ENCODE measurements at places on chromosomes 1 and 21.
A peak's percentile ranks its signal among the peaks of the same experiment; 100 is the strongest.

- DNase-seq = peak; percentile 50
Measured at GRCh38 chr1:30764396-30764795, 6.8 kb upstream of the LAPTM5 start.

GRCh38 chr1:50697440-50698421 lies 262.3 kb downstream of the FAF1 start:
- DNase-seq = no peak

DNA sequence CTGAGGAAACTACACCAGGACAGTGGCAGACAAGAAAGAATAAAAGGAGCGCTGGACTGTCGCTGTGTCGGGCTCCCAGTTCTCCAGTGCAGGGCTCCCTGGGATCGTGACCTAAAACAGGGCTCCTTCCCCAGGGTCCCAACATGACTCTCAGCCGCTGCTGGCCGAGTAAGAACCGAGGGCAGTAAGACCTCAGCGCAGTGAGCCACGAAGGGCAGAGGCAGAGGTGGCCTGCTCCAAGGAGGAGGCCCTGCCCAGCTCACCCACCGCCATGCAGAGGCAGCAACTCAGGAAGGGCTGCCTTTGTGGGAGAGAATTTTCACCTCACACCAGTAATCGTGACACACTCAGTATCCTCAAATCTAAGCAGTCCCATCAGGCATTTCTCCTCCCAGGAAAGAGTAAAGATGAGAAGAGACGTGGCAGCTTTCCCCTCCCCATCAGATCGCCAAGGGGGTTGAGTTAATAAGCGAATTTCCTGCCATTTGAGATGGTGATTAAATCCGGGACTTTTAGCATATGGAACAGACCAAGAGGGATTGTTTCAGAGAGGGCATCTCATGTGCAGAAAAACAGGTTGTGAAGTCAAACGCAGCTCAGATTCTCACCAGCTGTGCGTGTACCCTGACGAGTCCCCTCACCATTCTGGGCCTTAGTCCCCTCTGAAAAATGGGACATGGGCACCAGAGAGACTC lies 19.8 kb upstream of the ARTN start:
- no peak for DNase-seq

DNA sequence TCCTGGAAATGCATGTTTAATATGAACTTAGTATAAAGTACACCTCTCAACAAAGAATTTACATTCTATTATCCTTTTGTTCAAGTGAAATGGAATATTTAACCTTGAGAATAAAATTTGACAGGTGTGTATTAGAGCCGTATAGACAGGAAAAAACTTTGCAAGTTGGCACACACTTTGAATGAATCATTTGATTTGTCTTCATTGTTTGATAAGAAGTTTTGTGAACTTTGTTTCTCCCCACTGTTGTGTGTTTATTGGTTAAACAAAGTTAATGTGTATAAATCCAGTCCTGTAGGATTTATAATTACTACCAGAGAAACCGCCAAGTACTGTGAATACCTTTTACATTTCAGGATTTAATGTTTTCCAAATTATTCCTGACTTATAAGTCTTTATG lies 2.0 kb downstream of the SYDE2 start:
- no peak for DNase-seq

GRCh38 chr21:36858320-36858957 lies 108.0 kb downstream of the HLCS start:
- peak; percentile 90 for DNase-seq

GRCh38 chr1:180154003-180154324 lies 705 bp upstream of the QSOX1 start:
- no peak for DNase-seq

- no peak for DNase-seq
Measured at GRCh38 chr1:148386617-148387016, 96.5 kb downstream of the PPIAL4G start.

- DNase-seq = no peak
Measured at GRCh38 chr1:60581455-60582220, 500.7 kb upstream of the NFIA start.

- no peak for DNase-seq
Measured at GRCh38 chr1:19723874-19724273, 59.2 kb downstream of the HTR6 start.

DNA sequence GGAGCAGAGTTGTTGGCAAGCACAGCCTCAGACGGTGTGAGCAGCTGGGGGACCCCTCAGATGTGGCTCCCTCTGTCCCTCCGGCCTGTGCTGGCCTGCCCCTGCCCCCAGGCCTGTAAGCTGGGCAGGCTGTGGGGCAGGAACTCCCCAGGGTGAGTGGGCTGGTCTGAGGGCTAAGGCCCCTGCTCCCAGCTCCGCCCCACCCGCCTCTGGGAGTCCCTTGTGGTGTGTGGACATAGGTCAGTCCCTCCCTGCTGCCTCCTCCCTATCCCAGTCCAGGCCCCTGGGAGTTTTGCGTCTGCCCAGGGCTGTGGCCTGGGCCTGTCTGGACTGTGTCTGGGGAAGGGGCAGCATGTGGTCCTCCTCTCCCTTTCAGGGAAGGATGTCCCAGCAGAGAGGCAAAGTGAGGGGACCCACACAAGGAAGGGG lies 3.6 kb upstream of the VWA1 start:
- DNase-seq = no peak

GRCh38 chr1:156964441-156964840 lies 44.0 kb downstream of the LRRC71 start:
- peak; percentile 35 for DNase-seq

DNA sequence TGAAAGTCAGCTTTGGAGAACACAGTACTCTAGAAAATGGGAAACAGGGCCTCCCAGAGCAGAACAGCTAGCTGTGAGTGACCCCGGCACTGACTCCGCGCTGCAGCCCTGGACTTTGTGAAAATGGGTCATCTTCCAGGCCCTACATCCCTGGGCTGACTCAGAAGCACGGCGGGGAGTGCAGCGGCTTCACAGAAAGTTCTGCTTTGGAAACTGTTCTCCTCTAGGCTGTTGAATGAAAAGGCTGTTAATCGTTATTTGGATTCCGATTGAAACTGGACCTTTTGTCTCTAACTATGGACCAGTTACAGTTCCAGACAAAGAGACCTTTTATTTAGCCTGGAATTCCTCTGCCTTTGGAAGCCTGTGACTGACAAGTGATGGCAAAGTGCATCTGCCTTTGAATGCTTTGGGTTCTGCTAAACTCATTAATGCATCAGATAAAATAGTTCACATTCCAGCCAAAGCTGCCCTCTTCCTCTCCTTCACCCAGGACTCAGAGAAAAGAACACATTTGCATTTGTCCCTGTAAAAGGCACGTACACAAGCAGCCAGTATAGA lies 144.9 kb upstream of the HOOK1 start:
- DNase-seq = peak; percentile 79

- DNase-seq = no peak
Measured at GRCh38 chr1:234533975-234534876, 55.2 kb upstream of the TARBP1 start.

DNA sequence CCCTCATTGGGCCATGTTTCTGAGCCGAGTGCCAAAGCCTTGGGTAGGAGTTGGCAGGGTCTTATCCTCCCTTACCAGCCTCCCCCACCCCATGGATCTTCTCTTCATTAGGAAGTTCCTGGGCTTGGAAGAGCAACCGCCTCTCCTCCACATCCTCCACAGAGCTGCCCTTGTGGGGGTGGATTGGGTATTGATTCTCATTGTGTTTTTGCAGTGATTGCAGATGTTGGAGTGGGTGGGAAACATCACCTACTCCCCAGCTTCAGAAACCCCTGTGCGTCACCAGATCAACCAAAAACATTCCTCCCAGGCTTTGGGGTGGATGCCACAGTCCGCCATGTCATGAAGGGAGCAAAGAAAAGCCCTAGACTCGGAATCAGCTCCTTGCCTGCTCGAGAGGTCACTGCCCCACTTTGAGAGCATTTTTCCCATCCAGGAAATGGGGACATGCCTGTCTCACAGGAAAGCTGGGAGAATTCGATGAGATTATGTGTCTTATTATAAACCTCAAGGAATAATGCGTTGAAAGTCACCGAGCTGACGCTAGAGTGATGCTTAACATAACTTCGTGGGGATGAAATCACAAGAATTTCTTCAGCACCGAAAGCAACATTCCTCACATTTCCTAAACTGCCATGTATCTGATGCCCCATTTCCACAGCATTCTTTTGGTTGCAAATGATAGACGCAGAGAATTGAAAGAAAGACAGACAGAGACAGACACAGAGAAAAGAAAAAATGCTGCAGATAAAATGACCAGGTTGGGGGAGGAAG lies 44.7 kb upstream of the ZBTB40 start:
- no peak for DNase-seq

DNA sequence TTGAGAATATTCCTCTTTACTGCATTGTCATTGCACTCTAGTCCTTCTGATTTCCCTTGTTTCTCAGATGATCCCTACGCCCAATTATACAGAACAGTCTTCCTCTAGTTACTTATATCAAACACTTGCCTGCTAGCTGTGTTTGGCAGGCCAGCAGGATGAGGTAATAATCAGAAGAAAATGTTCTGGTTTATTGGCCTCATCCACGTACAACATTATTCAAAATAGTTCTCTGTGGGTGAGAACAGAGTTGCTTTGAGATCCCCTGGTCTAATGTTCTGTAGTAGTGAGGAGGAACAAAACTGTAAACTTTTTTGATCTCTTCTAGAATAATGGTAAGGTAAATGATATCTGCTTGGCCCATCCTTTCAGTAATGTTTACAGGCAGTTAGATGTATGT lies 22.3 kb upstream of the C1orf105 start:
- no peak for DNase-seq

GRCh38 chr1:110713221-110713620 lies 38.5 kb upstream of the KCNA3 start:
- DNase-seq = no peak

GRCh38 chr1:93588955-93589354 lies 92.7 kb downstream of the BCAR3 start:
- no peak for DNase-seq

GRCh38 chr1:52268372-52268771 lies 97.6 kb downstream of the CC2D1B start:
- peak; percentile 18 for DNase-seq

- no peak for DNase-seq
Measured at GRCh38 chr1:178899402-178899801, 28.5 kb upstream of the ANGPTL1 start.

- DNase-seq = no peak
Measured at GRCh38 chr1:96515430-96515829, 206.2 kb upstream of the PTBP2 start.

- DNase-seq = peak; percentile 43
Measured at GRCh38 chr1:167043752-167044488, 46.3 kb downstream of the GPA33 start.

DNA sequence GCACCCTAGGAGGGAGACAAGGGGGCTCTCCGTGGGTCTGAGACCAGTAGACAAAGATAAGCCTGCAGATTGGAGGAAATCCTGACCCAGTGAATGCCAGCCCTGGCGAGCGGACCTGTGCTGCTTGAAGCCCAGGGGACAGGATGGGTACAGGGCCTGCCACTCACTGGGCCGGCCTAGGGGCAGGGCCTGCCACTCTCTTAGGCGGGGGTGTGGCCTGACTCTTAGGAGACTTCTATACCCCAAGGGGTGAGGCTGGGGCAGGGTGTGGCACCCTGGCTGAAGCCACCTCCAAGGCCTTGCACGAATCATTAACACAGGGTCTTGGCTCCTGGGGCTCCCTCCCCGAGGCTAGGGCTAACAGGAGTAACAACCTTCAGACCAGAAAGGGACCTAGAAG lies 30.7 kb downstream of the TRIM62 start:
- DNase-seq = no peak

GRCh38 chr1:59766227-59766855 lies 48.4 kb upstream of the HOOK1 start:
- no peak for DNase-seq

DNA sequence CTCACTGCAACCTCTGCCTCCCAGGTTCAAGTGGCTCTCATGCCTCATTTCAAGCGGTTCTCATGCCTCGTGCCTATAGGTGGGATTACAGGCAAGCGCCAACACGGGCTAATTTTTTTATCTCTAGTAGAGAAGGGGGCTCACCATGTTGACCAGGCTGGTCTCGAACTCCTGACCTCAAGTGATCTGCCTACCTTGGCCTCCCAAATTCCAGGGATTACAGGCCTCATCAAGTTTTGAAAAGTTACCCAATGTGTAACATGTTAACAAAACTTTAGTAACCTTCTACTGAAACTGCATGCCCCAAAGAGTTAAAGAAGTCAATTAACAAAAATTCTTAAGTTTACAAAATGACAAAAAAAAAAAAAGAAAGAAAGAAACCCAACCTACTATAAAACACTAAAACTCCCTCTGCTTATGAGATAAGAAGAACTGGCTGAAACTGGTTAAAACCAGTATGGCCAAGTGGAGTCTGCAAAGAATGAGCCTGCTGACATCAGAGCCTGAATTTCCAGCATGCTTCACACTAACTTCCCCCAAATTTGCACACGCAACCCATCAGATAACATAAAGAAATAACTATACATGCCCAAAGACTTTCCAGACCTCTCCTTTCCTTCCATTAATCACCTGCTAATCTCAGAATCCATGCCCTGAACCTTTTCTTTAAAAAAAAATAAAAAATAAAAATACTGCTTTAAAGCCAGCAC lies 25.5 kb upstream of the PSMG1 start:
- no peak for DNase-seq

DNA sequence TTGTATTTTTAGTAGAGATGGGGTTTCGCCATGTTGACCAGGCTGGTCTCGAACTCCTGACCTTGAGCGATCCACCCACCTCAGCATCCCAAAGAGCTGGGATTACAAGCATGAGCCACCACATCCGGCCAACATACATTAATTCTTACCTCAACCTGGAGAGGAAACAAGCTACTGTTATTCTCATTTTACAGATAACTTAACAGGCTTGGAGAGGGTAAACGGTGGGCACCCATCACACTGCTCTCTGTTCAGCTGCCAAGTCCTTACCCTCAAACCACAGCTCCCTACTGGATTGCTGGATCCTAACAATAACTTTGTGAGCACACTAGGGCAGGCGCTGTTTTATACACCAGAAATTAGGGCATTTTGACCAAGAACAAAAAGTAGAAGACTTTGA lies 93.6 kb upstream of the BARHL2 start:
- DNase-seq = no peak

DNA sequence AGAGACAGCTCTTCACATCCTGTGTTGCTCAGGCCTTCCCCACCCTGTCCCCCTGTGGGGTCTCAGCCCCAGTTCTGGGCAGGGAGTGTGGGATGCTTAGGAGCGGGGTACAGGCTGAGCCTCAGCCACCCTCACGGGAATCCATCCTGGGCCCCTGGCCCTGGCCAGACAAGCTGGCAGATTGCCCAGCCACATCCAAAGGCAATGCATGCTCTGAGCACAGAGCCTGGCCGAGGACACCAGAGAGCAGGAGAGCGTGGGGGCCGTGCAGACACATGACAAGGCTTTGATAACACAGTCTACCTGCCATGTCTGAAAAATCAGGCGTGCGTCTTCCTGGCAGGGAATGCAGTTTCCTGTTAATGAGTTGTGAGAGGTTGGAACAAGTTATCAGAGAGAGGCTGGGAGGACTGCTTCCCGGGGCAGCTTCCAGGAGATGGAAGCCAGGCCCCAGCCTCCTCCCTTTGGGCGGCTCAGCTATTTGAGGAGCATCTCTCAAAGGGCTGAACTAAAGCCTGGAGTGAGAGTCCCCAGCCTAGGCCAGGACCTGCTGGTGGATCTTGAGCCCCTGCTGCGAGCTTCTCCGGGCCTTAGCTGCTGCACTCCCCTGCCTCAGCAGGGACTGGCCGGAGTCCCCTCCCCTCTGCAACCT lies 72.2 kb upstream of the SELENON start:
- DNase-seq = no peak

- no peak for DNase-seq
Measured at GRCh38 chr21:28738882-28739281, 253.8 kb downstream of the LTN1 start.

- no peak for DNase-seq
Measured at GRCh38 chr1:154407198-154408091, 2.3 kb downstream of the IL6R start.

- peak; percentile 75 for DNase-seq
Measured at GRCh38 chr1:9753121-9753531, 70.6 kb downstream of the CLSTN1 start.
